Gastrocnemius medialis (tissue), 4 donors: ENCODE measurements at places on chromosomes 11 and 22. TPM values are rescaled to one million over a fixed set of nuclear protein-coding genes. Genes with fewer than 3 reads are reported as not detected.
A peak's percentile ranks its signal among the peaks of the same experiment; 100 is the strongest.

Gene SMIM35
- total RNA-seq, result not detected

GRCh38 chr11:117874253-117874909, 2.1 kb downstream of the FXYD6 start:
- no peaks in the 10 kb centered on the region for H3K36me3 ChIP-seq
- DNase-seq, result no peak
- H3K4me1 ChIP-seq, result peaks cover 11% of the 10 kb centered on the region
- H3K4me3 ChIP-seq, result peak overlapping the region; percentile 64

Gene OR10G7
- not detected for total RNA-seq

DNA sequence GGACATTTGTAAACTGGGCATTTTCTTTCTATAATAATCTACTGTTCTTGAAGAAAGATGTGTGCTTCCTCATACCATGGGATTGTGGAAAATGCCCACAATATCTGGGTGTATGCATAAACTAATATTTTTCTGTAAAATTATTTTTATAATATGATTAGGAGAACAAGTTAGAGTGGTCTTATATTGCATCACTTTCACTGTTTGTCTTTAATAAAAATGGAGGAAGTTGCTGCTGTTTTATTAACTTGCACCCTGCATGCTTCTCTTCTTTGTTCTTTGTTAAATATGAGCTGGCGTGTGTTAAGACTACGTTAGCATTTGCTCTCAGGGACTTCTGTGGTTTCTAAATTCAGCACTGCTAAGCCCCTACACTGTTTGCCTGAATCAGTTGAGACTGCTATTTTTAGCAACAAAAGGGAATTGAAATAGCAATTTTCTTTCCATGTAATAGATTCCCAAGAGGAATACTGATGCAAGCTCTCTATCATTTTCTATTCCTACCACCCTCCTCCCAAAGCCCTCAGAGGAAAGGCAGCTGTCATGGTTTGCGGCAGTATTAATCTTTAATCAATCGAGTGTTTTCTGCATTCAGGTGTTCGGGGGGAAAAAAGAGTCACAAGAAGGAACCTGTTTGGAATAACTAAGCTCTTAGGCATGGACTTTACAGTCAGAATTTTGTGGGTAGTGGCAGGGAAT, 56.1 kb downstream of the HSD17B12 start:
- DNase-seq, result no peak
- no peak overlapping the region for H3K4me3 ChIP-seq
- peaks cover 13% of the 10 kb centered on the region for H3K36me3 ChIP-seq
- H3K27ac ChIP-seq, result peak overlapping the region; percentile 49
- no peaks in the 10 kb centered on the region for H3K27me3 ChIP-seq

Gene ARHGEF17
- total RNA-seq, result 16.9 TPM

GRCh38 chr22:46958191-46958590, 195.7 kb downstream of the TBC1D22A start:
- H3K4me3 ChIP-seq, result no peak overlapping the region
- DNase-seq, result no peak
- no peaks in the 10 kb centered on the region for H3K27me3 ChIP-seq
- H3K4me1 ChIP-seq, result no peaks in the 10 kb centered on the region
- no peak overlapping the region for H3K27ac ChIP-seq

Gene ARCN1
- total RNA-seq, result 71.5 TPM

Gene KCNJ4
- not detected for total RNA-seq

Gene MS4A15
- not detected for total RNA-seq

Gene OR8G1
- not detected for total RNA-seq

Gene CCDC179
- total RNA-seq, result not detected

- no peak overlapping the region for H3K4me3 ChIP-seq
- H3K27ac ChIP-seq, result peak overlapping the region; percentile 92
- peaks cover 8% of the 10 kb centered on the region for H3K36me3 ChIP-seq
- peaks cover 44% of the 10 kb centered on the region for H3K4me1 ChIP-seq
- DNase-seq, result no peak
- H3K27me3 ChIP-seq, result no peaks in the 10 kb centered on the region
Measured at GRCh38 chr22:38735465-38736256, 20.1 kb downstream of the SUN2 start.

Gene TAF10
- total RNA-seq, result 74.2 TPM

Gene IGLL5
- not detected for total RNA-seq

DNA sequence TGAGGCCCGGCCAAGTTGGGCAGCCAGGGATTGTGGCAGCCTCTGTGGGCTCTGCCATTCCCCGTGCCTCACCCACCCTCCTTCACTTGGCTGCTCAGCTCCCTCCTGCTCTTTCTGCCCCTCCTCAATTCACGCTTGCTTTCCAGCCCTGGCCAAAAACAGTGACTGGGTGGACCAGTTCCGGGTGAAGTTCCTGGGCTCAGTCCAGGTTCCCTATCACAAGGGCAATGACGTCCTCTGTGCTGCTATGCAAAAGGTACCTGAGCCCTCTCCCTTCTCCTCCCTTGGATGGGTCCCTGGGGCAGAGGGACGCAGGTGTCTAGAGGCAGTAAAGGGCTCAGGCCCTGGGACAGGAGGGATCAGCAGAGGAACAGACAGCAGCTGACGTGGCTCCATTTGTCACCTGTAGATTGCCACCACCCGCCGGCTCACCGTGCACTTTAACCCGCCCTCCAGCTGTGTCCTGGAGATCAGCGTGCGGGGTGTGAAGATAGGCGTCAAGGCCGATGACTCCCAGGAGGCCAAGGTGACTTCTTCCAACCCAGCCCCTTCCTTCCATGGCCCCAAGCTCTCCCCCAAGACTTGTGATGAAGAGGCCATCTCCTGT, 2.7 kb downstream of the FREY1 start:
- no peak overlapping the region for H3K27ac ChIP-seq
- H3K4me1 ChIP-seq, result peaks cover 8% of the 10 kb centered on the region
- peaks cover 2% of the 10 kb centered on the region for H3K36me3 ChIP-seq
- no peaks in the 10 kb centered on the region for H3K27me3 ChIP-seq
- DNase-seq, result no peak

DNA sequence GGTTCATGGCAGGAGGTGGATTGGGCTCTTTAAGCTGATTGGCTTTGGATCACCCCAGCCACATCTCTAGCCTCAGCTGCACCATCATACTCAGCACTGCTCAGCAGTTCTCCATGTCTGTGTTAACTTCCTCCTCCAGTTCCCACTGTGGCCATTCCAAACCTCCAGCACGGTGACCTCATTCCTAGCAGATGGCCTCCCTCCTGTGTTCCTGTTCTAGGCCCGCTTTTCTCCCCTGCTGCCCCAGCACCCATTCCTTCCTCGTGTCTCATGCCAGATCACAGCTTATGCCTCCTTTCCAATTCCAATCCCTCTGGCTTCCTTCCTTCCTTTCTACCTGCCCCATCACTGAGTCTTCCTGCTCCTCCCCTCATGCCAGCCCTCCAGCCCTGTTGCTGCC, 96.1 kb downstream of the MICAL2 start:
- no peaks in the 10 kb centered on the region for H3K27me3 ChIP-seq
- no peak for DNase-seq
- H3K4me1 ChIP-seq, result peaks cover under 1% of the 10 kb centered on the region
- H3K4me3 ChIP-seq, result no peak overlapping the region
- H3K36me3 ChIP-seq, result peaks cover 22% of the 10 kb centered on the region

DNA sequence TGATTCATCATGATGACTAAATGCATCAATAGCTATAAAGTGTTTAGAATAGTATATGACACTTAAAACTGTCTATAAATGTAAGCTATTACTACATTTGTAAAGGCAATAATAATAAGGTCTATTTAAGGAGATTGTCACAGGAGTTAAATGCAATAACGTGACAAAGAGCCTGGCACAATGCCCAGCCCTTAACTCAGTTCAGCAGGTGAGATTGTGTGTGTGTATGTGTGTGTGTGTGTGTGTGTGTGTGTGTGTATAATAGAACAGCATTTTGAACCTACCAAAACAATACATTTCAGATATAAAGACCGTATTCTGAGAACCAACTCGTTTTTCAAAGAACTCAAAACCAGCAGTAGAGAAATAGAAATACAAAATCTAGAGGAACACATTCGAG, 177.5 kb downstream of the MYO18B start:
- no peaks in the 10 kb centered on the region for H3K36me3 ChIP-seq
- peak; percentile 22 for DNase-seq
- no peaks in the 10 kb centered on the region for H3K27me3 ChIP-seq

- no peaks in the 10 kb centered on the region for H3K36me3 ChIP-seq
- H3K27me3 ChIP-seq, result peaks cover 8% of the 10 kb centered on the region
- H3K27ac ChIP-seq, result no peak overlapping the region
- H3K4me3 ChIP-seq, result no peak overlapping the region
- no peak for DNase-seq
- peaks cover 9% of the 10 kb centered on the region for H3K4me1 ChIP-seq
Measured at GRCh38 chr11:126583594-126584427, 228.3 kb downstream of the ST3GAL4 start.

DNA sequence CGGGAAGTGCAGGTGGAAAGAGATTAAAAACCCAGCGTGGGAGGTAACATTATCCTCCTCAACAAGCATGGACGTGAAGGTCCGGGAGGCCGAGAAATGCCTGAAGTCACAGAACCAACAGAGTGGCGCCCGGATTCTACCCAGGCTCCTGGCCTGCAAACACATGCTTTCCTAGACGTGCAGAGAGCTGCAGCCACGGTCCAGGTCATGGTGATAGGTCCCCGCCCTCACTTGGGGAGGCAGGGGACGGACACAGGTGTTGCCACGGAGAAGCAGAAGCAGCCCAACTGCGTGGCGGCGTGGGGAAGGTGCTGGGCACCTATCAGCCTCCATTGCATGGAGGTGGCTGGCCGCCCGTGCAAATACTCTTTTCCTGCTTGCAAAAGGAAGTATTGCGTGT, 148.8 kb downstream of the MPPED1 start:
- H3K36me3 ChIP-seq, result no peaks in the 10 kb centered on the region
- H3K4me1 ChIP-seq, result no peaks in the 10 kb centered on the region
- DNase-seq, result no peak
- no peaks in the 10 kb centered on the region for H3K27me3 ChIP-seq

GRCh38 chr11:34707462-34707840, 86.6 kb downstream of the EHF start:
- DNase-seq, result no peak
- H3K27ac ChIP-seq, result no peak overlapping the region
- H3K36me3 ChIP-seq, result no peaks in the 10 kb centered on the region

- H3K4me3 ChIP-seq, result no peak overlapping the region
- H3K27me3 ChIP-seq, result peaks cover 10% of the 10 kb centered on the region
- H3K4me1 ChIP-seq, result peaks cover 7% of the 10 kb centered on the region
- DNase-seq, result no peak
- H3K36me3 ChIP-seq, result no peaks in the 10 kb centered on the region
Measured at GRCh38 chr11:69545976-69546617, 64.6 kb downstream of the LINC01488 start.

GRCh38 chr22:33781411-33781810, 138.9 kb downstream of the LARGE1 start:
- H3K27ac ChIP-seq, result no peak overlapping the region
- no peaks in the 10 kb centered on the region for H3K36me3 ChIP-seq
- H3K4me3 ChIP-seq, result no peak overlapping the region
- DNase-seq, result no peak
- H3K4me1 ChIP-seq, result peaks cover 34% of the 10 kb centered on the region

Gene ACTN3
- total RNA-seq, result 1.2 TPM

GRCh38 chr11:82831364-82831763, 68.9 kb downstream of the PRCP start:
- H3K4me1 ChIP-seq, result no peaks in the 10 kb centered on the region
- H3K27ac ChIP-seq, result no peak overlapping the region
- H3K27me3 ChIP-seq, result no peaks in the 10 kb centered on the region
- no peak overlapping the region for H3K4me3 ChIP-seq
- H3K36me3 ChIP-seq, result peaks cover 8% of the 10 kb centered on the region

GRCh38 chr11:66867425-66868040, 10.7 kb downstream of the LRFN4 start:
- no peak overlapping the region for H3K4me3 ChIP-seq
- no peaks in the 10 kb centered on the region for H3K27me3 ChIP-seq
- no peak overlapping the region for H3K27ac ChIP-seq
- H3K4me1 ChIP-seq, result no peaks in the 10 kb centered on the region
- no peak for DNase-seq
- no peaks in the 10 kb centered on the region for H3K36me3 ChIP-seq

Gene SERPIND1
- 0.22 TPM for total RNA-seq

Gene PACS1
- 14.7 TPM for total RNA-seq

Gene MS4A6A
- 16.4 TPM for total RNA-seq

GRCh38 chr22:19915287-19915954, 26.2 kb upstream of the COMT start:
- H3K4me3 ChIP-seq, result no peak overlapping the region
- H3K27me3 ChIP-seq, result no peaks in the 10 kb centered on the region
- H3K36me3 ChIP-seq, result no peaks in the 10 kb centered on the region
